Chondrocyte (in vitro differentiated cells): ENCODE measurements at places on chromosomes 7 and 10.

DNA sequence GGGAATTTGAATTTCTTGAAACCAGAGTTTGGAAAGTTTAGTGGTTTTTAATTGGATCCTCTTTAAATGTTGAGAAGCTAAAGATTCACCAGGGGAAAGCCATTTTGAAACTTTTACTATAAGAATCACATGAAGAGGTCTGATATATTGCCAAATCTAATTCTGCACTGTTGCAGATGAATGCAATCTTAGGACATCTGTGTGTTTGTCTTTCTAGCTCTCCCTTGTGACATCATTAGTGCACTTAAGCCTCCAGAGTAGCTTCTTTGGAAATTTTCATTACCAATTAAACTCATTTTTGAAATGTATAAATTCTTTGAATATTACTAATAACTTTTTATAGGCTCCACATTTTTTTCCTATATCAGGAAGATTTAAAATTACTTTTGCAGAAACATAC, 160.2 kb downstream of the BICC1 start:
- H3K27ac ChIP-seq: peak overlapping the region; percentile 62
- H3K4me3 ChIP-seq: no peak overlapping the region
- peaks cover 38% of the 10 kb centered on the region for H3K4me1 ChIP-seq
- DNase-seq: no peak
- no peaks in the 10 kb centered on the region for H3K27me3 ChIP-seq
- H3K36me3 ChIP-seq: peaks cover 4% of the 10 kb centered on the region

- peaks cover 11% of the 10 kb centered on the region for H3K27me3 ChIP-seq
- H3K4me1 ChIP-seq: peaks cover 5% of the 10 kb centered on the region
- DNase-seq: no peak
- no peaks in the 10 kb centered on the region for H3K36me3 ChIP-seq
Observed at GRCh38 chr10:126519992-126520391, 131.7 kb upstream of the ADAM12 start.

DNA sequence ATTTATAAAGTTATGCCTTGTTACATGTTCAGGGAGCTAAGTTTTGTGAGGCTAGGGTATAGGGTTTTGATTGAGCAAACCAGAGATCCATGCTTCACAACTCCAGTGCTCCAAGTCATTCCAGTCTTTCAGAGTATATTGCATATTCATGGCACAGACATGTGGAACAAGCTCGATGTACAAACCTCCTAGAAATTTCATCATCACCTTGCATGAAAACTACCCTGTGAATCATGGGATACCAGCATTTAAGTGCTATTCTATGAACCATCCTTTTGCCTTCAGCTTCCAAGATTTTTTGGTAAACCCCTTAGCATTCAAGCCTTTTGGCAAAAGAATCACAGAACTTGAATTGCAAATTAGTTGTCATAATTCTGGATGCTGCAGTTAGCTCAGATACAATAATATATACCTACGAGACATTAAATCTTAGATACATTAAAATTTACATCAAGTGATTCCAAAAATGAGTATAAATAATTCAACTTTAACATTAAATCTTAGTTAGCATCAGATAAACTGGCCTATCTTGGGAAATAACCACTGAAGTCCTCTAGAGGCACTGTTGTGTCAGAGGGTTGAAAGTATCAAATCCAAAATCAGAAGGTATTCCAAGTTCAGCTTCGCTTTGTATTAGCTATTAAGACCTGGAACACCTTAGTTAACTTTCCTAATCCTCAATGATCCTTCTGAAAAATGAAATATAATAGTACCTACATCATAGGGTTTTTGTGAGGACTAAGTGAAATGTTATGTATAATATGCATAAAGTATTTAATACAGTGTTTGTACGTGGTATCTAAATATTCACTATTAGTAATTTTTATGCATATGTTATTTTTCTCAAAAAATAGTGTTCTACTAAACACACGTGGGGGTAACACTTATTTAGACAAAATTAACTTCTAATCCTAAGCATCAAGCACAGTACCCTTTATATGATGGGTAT, 55.5 kb upstream of the CABCOCO1 start:
- no peak overlapping the region for H3K4me3 ChIP-seq
- H3K4me1 ChIP-seq: peaks cover 24% of the 10 kb centered on the region
- H3K27me3 ChIP-seq: no peaks in the 10 kb centered on the region
- H3K27ac ChIP-seq: no peak overlapping the region
- no peak for DNase-seq

DNA sequence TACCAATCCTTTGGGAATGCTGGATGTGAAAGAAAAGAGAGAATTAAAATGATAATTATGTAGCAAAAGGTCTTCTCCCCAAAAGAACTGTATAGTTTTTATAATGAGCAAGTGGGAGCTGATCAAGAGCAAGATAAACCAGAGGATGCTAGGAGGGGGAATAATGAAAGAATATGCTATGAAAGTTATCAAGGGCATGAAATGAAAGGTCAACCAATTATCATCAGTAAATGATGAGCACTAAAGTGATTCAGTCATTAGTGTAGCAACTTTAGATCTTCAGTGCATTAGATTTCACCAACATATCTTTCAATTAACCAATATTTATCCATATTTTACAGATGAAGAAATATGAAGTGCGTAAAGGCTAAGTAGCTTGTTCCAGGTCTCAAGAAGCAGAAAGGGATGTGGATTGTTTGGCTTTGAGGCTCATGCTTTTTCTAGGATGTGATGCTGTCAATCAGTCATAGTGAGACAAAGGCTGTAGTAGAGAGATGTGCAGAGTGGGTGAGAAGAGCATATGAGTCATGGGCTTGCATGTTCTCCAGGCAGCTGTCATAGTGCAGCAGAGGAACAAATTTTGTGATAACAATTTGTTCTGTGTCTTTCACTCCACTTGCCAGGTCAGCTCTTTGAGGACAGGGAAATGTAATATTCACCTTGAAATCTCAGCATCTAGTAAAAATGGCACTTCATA, 5.7 kb upstream of the OR2F2 start:
- H3K27me3 ChIP-seq: no peaks in the 10 kb centered on the region
- H3K36me3 ChIP-seq: peaks cover 7% of the 10 kb centered on the region
- DNase-seq: no peak
- peaks cover 16% of the 10 kb centered on the region for H3K4me1 ChIP-seq
- no peak overlapping the region for H3K27ac ChIP-seq
- no peak overlapping the region for H3K4me3 ChIP-seq

GRCh38 chr7:128352153-128352537, 8.4 kb upstream of the RBM28 start:
- H3K4me3 ChIP-seq: no peak overlapping the region
- no peak overlapping the region for H3K27ac ChIP-seq
- peaks cover 30% of the 10 kb centered on the region for H3K27me3 ChIP-seq
- H3K36me3 ChIP-seq: no peaks in the 10 kb centered on the region
- DNase-seq: no peak

GRCh38 chr10:101709359-101710058, 14.5 kb upstream of the FBXW4 start:
- peaks cover 23% of the 10 kb centered on the region for H3K27me3 ChIP-seq
- DNase-seq: no peak
- no peak overlapping the region for H3K4me3 ChIP-seq
- no peak overlapping the region for H3K27ac ChIP-seq
- H3K4me1 ChIP-seq: peaks cover 10% of the 10 kb centered on the region
- H3K36me3 ChIP-seq: no peaks in the 10 kb centered on the region

DNA sequence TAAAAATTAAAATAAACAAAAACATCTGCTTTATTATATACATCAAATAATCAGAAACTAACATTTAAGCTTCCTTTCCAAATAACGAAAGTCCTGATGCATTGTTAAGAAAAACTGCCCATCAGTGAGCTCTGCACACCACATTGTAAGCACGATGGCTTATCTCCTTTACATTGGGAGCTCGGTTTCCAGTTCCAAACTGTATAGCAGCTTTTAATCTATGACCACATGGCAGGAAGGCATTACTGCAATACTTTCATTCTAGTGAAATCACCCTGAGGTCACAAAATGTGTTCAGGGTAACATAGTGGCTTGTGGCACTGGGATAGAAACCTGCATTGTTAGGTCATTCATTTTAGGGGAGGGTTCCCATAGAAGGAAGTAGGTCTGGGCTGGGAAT, 146.3 kb downstream of the ZNF22 start:
- no peak overlapping the region for H3K27ac ChIP-seq
- no peak for DNase-seq
- H3K27me3 ChIP-seq: peaks cover 22% of the 10 kb centered on the region
- H3K36me3 ChIP-seq: no peaks in the 10 kb centered on the region
- H3K4me1 ChIP-seq: no peaks in the 10 kb centered on the region
- H3K4me3 ChIP-seq: no peak overlapping the region

DNA sequence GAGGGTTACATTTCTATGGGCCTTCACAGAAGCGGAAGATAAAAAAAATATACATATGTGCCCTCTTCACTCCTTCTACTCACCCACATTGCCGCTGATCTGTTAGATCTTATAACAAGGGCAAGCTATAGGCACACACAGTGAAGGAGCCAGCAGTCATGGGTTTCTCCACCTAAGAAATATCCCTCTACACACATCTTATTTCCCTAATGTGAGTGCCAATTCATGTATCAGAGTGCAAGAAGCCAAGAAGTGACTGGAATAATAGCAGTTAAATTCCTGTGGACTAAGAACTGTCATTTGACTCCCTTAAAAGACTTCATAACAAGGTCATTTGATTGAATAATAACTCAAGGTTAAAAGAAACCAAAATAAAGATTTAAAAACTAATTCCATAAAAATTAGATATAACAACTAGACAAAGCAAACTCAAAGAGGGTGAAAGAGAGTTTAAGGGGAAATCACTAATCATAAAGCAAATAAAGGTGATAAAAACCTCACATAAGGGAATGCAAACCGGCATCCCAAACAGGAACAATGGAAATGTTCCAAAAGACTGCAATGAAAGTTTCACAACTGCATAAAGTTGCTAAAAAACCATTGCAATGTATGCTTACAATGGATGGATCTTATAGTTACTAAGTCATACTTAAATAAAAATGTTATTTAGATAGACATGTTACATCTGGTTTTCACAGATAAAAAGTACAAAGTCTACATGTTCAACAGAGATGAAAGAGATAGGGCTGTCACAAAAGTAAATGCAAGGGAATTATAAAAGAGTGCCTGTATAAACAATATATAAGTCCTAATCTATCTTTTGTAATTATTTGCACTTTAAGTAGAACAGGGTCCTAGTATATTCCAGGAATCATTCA, 42.8 kb downstream of the ARHGAP21 start:
- no peak overlapping the region for H3K4me3 ChIP-seq
- H3K4me1 ChIP-seq: peaks cover 41% of the 10 kb centered on the region
- no peaks in the 10 kb centered on the region for H3K27me3 ChIP-seq

DNA sequence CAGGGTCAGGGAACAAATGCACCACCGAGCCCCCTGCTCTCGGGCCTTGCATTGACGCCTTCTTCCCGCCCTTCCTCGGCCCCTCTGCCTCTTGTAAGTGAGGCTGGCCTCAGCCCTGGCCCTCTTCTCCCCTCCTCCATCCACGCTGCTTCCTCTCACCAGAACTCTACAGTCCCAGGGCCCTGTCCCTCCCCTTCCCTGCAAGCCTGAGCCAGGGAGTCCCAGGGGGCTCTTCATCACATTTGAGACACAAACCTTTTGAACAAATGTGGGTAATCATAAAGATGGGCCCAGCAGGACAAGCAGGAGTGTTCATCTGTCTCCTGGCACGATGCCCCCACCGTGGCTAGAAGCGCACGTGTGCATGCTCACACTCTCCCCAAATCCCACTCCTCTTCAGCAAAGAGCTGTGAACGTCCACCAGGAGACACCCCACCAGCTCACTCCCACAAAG, 57.7 kb downstream of the SLIT1 start:
- H3K27me3 ChIP-seq: peaks cover 53% of the 10 kb centered on the region
- no peaks in the 10 kb centered on the region for H3K4me1 ChIP-seq
- H3K27ac ChIP-seq: no peak overlapping the region
- no peak overlapping the region for H3K4me3 ChIP-seq

GRCh38 chr10:10872035-10872673, 145.5 kb upstream of the CELF2 start:
- H3K4me1 ChIP-seq: peaks cover 37% of the 10 kb centered on the region
- no peaks in the 10 kb centered on the region for H3K27me3 ChIP-seq
- H3K27ac ChIP-seq: peak overlapping the region; percentile 97
- no peak for DNase-seq
- peak overlapping the region; percentile 23 for H3K4me3 ChIP-seq

DNA sequence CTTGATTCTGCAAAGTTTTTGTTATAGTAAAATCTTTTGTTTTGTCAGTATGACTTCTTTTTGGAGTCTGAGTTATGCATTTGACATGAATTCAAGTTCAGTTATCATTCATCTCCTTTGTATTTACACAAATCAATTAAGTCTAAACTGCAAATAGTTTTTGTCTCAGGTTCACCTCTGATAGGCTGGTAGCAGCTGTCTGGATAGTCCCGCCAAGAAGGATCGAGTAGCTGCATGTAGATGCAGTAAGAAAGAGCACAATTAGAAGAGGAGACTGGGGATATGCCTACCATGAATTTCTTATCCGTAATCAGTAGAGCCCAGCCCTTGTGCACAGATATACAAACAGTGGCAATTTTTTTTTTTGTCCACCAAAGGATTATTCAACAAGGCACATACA, 392.5 kb upstream of the ETV1 start:
- no peaks in the 10 kb centered on the region for H3K27me3 ChIP-seq
- H3K4me1 ChIP-seq: peaks cover 17% of the 10 kb centered on the region
- H3K27ac ChIP-seq: no peak overlapping the region
- no peak for DNase-seq

DNA sequence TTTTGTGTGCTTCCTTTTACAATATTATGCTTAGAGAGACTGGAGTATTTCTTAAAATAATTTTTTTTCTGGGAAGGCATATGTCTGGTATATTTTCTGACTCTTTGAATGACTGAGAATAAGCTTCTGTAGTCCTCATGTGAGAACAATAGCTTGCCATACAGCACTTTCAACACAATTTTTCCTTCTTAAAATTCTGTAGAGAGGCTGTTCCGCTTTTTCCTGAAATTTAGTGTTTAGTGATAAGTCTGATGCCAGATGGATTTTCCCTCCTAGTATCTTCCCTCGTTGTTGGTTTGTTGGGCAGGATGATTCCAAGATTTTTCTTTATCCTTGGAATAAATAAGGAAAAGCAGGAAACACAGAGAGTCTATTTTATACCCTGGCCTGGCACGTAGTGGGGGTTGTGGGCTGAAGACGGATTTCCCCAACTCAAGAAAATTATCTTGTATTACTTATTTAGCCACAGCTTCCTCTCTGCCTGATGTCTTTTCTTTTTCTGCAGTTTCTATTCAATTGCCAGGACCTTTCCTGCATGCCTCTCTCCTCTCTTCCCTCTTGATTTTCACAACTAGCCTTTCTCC, 111.2 kb downstream of the AOAH start:
- H3K36me3 ChIP-seq: no peaks in the 10 kb centered on the region
- H3K4me1 ChIP-seq: no peaks in the 10 kb centered on the region
- H3K27ac ChIP-seq: no peak overlapping the region
- peaks cover 15% of the 10 kb centered on the region for H3K27me3 ChIP-seq
- no peak for DNase-seq
